ENCODE measurements at places on chromosomes 7 and 10. TPM values are rescaled to one million over a fixed set of nuclear protein-coding genes. Genes with fewer than 3 reads are reported as not detected.

DNA sequence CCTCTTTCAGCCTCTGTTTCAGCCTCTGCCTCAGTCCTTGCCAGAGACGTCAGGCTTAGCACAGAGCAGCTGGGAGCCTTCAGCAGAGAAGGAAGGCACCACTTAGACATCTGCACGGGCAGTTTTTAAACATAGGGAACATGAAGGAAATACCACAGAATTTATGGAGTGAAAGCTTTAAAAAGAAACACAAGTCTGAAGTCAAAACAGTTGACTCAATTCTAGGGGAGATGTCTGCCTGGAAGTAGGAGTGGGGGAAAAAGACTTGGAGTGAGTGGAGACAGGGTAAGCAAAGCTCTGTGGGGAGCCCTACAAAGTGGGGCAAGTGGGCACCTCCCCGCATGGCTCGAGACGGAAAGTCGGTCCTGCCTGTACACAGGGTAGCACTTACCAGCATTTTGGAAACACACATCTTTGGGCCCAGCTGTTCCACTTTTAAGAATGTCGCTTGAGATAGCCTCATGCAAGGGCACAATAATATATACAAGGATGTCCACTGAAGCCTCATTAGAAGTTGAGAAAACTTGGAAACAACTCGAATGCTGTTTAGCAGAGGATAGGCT, 5.0 kb upstream of the TBXAS1 start:
- no peak for DNase-seq

Gene LMBR1
- total RNA-seq = 207 TPM

- no peak for DNase-seq
Observed at GRCh38 chr10:115525141-115525540, 432.0 kb downstream of the ATRNL1 start.

Gene CRHR2
- 0.41 TPM for total RNA-seq

DNA sequence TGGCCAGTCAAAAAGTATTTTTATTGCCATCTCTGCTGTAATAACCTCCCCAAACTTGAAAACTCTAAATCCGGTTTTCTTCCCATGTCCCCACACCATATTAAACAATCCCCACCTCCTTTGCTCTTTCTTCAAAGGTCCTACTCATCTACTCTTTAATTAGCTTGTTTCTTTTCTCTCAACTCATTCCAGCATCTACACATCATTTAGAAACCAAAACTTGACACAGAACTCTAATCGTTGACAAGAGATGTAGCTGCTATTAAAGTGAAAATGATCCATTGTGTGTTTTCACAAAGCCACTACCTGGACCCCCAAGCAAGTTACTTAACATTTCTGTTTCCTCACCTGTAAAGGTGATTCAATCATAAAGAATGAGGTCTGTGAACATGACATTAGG, 436.3 kb upstream of the NPVF start:
- no peak for DNase-seq

DNA sequence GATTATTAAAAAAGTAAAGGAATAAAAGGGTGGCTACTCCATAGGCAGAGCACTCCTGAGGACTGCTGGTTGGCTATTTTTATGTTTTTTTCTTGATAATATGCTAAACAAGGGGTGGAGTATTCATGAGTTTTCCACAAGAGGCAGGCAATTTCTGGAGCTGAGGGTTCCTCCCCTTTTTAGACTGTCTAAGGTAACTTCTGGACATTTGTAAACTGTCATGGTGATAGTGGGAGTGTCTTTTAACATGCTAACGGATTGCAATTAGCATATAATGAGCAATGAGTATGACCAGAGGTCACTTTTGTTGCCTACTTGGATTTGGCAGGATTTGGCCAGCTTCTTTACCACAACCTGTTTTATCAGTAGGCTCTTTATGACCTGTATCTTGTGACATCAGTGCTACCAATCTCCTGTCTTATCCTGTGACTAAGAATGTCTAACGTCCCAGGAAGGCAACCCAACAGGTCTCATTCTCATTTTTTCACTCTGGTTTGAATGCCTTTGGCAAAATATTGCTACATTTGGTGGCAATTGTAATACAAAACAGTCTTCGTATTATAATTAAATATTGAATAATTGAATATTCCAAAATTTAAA, 587.8 kb upstream of the POM121L12 start:
- DNase-seq = no peak

GRCh38 chr7:17236171-17236570, 62.3 kb upstream of the AHR start:
- no peak for DNase-seq
